ENCODE measurements at places on chromosomes 11 and 22.

- H3K4me1 ChIP-seq = no peaks in the 10 kb centered on the region
- no peak for DNase-seq
- H3K27me3 ChIP-seq = no peaks in the 10 kb centered on the region
Measured at GRCh38 chr22:22576989-22577427, 17.9 kb upstream of the PRAME start.

DNA sequence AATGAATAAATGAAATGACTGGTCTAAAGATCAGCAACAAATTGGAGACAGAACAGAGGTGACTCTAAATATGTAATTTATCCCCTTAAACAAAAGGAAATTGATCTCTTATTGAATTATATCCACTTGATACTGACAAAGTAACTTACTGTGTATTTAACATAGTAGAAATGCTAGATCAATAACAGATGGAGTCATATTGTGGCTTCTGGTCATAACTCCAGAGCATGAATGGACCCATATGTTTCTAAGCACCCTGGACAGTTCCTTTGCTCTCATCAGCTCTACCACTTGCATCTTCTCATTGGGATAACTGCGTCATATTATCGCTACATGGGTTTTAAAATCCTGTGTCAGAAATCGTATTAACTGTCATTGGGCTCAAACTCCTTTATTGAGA, 222.3 kb downstream of the ETS1 start:
- no peak overlapping the region for H3K4me3 ChIP-seq
- H3K27me3 ChIP-seq = no peaks in the 10 kb centered on the region
- peaks cover 13% of the 10 kb centered on the region for H3K4me1 ChIP-seq

DNA sequence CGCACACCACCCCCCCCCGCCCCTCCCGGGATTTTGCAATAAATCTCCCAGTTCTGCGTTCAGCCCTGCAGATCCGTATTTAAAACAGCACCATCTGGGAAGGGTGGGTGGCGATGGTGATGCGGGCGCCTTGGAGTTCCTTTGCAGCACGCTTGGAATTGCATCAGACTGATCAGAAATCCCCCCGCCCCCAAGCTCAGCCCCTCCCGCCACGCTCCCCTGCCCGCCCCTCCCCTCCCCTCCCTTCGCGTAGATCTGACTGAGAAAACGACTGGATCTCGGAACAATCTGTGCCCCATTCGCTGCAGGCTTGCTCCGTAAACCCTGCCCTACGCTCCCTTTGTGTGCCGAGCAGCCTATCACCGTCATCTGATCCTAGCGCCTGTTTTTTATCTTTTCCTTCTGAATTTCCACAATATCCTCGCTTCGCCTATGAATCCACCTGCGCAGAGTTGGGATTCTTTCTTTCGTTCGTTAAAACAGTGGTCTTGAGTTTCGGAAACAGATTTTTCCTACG, 18.1 kb upstream of the BDNF start:
- H3K4me3 ChIP-seq = peak overlapping the region; percentile 42
- peaks cover 36% of the 10 kb centered on the region for H3K4me1 ChIP-seq
- H3K27me3 ChIP-seq = peaks cover 33% of the 10 kb centered on the region
- H3K36me3 ChIP-seq = no peaks in the 10 kb centered on the region
- H3K27ac ChIP-seq = no peak overlapping the region

- H3K4me1 ChIP-seq = no peaks in the 10 kb centered on the region
- H3K27me3 ChIP-seq = no peaks in the 10 kb centered on the region
- DNase-seq = no peak
Measured at GRCh38 chr11:109237636-109238035, 184.4 kb upstream of the C11orf87 start.

- no peak overlapping the region for H3K27ac ChIP-seq
- no peak for DNase-seq
- H3K4me1 ChIP-seq = no peaks in the 10 kb centered on the region
- H3K36me3 ChIP-seq = no peaks in the 10 kb centered on the region
Measured at GRCh38 chr11:45440111-45440510, 154.0 kb upstream of the SYT13 start.

GRCh38 chr11:2691991-2692875, 7.6 kb downstream of the KCNQ1OT1 start:
- no peak overlapping the region for H3K27ac ChIP-seq
- no peak for DNase-seq
- H3K4me3 ChIP-seq = no peak overlapping the region
- no peaks in the 10 kb centered on the region for H3K36me3 ChIP-seq
- no peaks in the 10 kb centered on the region for H3K27me3 ChIP-seq

DNA sequence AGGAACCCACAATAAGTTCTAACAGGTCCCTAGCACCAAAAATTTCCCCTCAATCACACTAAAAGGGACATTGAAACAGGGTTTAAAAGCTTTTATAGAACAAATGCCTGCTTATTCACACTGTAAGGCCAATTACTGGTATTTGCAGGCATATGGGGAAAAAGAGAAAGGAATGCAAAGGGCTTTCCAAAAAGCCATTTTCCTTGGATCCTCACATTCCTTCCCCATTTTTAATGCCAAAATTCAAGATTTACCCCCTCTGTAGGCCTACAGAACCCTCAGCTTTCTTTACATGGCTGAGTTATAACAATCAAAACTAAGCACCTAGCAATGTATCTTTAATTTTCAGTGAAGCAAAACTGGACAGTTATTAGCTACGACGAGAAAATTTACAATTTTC, 102.0 kb downstream of the SBF2 start:
- no peaks in the 10 kb centered on the region for H3K4me1 ChIP-seq
- H3K27me3 ChIP-seq = no peaks in the 10 kb centered on the region
- H3K27ac ChIP-seq = no peak overlapping the region
- H3K4me3 ChIP-seq = no peak overlapping the region

- no peaks in the 10 kb centered on the region for H3K27me3 ChIP-seq
- H3K27ac ChIP-seq = no peak overlapping the region
- DNase-seq = no peak
- no peak overlapping the region for H3K4me3 ChIP-seq
Measured at GRCh38 chr11:72951888-72952287, 137.7 kb downstream of the ATG16L2 start.

DNA sequence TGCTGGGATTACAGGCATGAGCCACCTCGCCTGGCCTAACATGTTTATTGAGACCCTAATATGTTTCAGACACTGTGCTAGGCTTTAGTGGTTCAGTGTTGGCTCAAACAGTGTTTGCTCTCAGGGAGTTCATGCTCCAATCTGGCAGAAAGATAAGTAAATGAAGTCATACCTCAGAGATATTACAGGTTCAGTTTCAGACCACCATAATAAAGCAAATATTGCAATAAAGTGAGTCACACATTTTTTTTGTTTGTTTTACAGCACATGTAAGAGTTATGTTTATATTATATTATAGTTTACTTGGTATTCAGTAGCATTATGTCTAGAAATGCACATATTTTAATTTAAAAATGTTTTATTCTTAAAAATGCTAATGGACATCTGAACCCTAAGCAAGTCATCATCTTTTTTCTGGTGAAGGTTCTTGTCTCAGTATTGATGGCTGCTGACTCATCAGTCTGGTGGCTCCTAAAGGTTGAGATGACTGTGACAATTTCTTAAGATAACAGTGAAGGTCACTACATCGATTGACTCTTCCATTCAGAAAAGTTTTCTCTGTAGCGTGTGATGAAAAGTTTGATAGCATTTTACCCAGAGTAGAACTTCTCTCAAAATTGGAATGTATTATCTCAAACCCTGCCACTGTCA, 243.0 kb upstream of the ANO5 start:
- H3K4me1 ChIP-seq = no peaks in the 10 kb centered on the region
- H3K27me3 ChIP-seq = peaks cover 3% of the 10 kb centered on the region
- DNase-seq = no peak
- no peak overlapping the region for H3K27ac ChIP-seq

GRCh38 chr22:28429711-28430110, 249.9 kb downstream of the TTC28 start:
- H3K27ac ChIP-seq = no peak overlapping the region
- no peaks in the 10 kb centered on the region for H3K27me3 ChIP-seq
- no peaks in the 10 kb centered on the region for H3K36me3 ChIP-seq
- no peak overlapping the region for H3K4me3 ChIP-seq
- DNase-seq = no peak
- H3K4me1 ChIP-seq = peaks cover 15% of the 10 kb centered on the region

- no peaks in the 10 kb centered on the region for H3K27me3 ChIP-seq
- DNase-seq = no peak
- H3K4me1 ChIP-seq = no peaks in the 10 kb centered on the region
- H3K36me3 ChIP-seq = no peaks in the 10 kb centered on the region
- H3K27ac ChIP-seq = no peak overlapping the region
Measured at GRCh38 chr11:34234086-34234740, 123.6 kb downstream of the ABTB2 start.
